ENCODE measurements at places on chromosomes 7 and 10. TPM values are rescaled to one million over a fixed set of nuclear protein-coding genes. Genes with fewer than 3 reads are reported as not detected.

The ZNF239 gene
- total RNA-seq = 0.79 TPM

The NUTM2E gene
- 0.20 TPM for total RNA-seq

The IFRD1 gene
- 36.5 TPM for total RNA-seq

The CDHR3 gene
- total RNA-seq = 3.0 TPM

The OR2A42 gene
- total RNA-seq = not detected

The DTX2 gene
- total RNA-seq = 30.7 TPM

Data from activated naive CD4-positive, alpha-beta T cell treated with anti-CD3 and anti-CD28 coated beads, Interleukin-2, amount 10 ng/mL, durations not matched to agents 5 hours and 36 hours (primary cell).